ENCODE measurements at places on chromosomes 3 and 15.

GRCh38 chr3:15977598-15978232 is 179.9 kb upstream of the ANKRD28 start:
- DNase-seq, result no peak

DNA sequence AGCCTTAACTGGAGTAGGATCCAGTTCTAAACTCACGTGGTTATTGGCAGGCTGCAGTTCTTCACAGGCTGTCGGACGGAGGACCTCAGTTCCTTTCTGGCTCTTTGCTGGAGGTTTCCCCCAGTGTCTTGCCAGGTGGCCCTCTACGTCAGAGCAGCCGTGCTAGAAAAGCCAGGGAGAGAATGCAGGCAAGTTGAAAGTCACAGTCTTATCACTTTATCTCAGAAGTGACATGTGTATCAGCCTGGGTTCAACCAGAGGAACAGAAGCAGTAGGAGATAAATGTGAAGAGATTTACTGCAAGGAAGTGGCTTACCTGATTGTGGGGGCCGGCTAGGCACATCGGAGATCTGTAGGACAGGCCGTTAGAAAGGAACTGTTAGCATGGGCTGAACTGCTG is 125.3 kb upstream of the BNIP2 start:
- no peak for DNase-seq

DNA sequence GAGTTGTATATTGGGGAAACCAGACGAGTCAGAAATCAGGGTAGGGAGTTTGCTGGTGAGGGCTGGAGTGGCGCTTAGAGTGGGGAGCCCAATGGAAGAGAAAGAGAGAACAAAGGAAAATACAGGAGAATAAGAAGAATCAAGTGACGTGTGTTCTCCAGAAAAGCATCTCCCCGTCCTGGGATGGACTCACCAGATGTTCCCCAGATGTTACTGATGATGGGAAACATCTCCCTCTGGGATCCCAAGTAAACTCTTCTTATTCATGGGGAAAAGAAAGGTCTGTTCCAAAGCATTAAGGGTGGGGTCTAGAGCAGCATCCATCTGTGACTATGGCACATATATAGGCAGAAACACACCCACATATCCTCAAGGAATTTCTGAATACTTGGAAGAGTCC is 3.0 kb upstream of the CSRNP1 start:
- DNase-seq, result no peak

DNA sequence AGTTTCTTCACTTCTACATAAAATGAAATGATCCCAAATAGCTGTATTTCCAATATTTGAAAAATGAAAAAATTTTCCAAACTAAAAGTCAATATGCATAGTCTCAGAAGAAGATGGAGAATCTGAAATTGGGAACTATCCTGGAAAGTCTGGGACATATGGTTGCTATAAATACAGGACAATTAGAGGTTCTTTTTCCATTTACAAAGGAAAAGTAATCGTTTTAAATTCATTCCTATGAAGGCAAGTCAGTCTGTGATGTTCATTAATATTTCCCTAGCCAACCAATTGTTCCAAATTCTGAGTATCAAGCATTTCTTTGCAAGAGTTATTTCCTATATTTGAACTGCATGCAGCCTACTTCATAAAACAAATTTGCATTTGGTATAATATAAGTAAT is 102.2 kb downstream of the NEDD4 start:
- DNase-seq, result no peak

GRCh38 chr15:51121118-51121517 is 26.4 kb upstream of the TNFAIP8L3 start:
- peak; percentile 87 for DNase-seq

DNA sequence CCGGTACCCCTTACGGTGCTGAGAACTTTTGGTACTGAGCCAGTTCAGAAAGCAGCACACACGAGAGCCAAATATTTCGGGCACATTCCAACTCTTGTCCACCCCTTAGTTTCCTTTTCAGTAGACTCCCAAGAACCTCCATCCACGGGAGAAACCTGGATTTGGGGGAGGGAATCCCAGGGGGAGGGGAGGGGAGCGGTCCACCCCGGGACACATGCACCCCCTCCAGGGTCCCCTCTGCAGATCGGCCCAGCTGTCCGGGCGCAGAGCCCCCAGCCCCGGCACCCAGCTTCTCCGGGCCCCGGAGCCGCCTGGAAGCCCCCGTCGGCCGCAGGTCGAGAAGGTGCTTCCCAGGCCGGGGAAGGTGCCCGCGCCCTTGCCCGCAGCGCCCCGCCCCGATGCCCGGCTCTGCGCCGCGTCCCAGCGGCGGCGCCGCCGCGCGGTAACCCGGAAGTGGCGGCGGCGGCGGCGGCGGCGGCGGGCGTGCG is 455 bp upstream of the ABHD17C start:
- peak; percentile 40 for DNase-seq

DNA sequence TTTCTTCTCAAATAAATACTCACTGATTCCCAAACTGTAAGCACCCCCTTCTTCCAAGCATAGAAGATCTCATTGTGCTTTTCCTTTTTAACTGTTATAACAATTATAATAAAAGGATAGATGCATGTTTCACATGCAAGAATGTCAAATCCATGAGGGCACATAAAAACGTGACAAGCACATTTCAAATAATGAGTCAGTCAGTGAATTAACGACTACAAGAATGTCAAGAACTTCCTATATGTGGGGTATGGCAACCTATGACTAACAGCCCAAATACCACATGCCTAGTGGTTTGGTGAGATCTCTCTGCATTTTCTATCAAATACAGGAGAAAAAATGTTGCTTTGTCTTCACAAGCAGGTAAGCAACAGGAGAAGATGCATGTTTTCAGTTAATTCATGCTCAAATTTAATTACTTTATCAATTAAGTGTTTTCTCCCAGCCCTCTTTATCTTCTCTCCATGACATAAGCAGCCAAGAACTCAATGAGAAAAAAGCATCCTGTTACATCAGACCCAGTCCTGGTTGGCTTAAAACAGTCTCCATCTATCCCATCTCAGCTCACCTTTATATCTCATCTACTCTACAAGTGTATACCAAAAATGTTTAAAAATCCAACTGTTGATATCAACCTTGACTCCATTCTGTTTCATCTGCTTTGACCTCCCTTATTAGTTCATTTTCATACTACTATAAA is 181.5 kb upstream of the LMCD1 start:
- peak; percentile 95 for DNase-seq

DNA sequence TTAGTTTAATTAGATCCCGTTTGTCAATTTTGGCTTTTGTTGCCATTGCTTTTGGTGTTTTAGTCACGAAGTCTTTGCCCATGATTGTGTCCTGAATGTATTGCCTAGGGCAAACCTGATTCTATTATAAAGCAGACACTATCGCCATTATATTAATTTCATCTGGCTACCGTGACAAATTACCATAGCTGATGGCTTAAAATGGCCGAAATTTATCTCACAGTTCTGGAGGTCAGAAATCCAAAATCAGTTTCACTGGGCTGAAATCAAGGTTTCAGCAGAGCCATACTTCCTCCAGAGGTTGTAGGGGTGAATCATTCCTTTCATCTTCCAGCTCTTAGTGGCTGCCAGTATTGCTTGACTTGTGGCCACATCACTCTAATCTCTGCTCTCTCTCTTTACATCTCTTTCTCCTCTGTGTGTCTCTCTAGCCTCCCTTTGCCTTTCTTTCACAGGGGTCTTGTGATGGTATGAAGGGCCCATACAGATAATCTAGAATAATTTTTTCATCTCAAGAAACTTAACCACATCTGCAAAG is 31.7 kb upstream of the FRMD4B start:
- DNase-seq, result no peak

GRCh38 chr3:14241716-14242115 is 63.1 kb downstream of the LSM3 start:
- DNase-seq, result no peak

- no peak for DNase-seq
These were observed 10.7 kb upstream of the SLC22A13 start for GRCh38 chr3:38254872-38255271.

GRCh38 chr15:46502667-46503066 is 867.8 kb downstream of the SQOR start:
- DNase-seq, result no peak

DNA sequence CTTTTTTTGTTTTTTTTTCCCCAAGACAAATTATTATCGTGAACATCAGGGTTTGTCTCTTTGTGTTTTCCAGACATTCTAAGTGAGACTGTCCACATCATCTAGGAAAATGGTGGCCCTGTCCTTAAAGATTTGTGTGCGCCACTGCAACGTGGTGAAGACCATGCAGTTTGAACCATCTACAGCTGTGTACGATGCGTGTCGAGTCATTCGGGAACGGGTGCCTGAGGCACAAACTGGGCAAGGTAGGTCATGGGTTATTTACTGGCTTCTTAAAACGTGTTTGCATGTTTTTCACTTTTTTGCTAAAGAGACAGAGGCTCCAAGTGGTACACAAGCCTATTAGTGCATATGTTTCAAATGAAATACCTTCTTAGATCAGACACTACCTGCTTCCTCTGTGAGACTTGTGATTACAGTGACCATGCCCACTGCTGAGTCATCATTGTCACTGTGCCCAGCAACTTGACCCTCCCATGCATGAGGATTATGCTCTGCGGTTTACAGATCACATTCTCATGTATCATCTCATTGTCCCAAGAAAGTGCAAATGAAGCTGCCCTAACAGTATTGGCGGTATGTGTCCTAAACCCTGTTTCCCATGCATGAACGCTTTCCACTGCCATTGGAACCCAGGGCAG is 395.2 kb upstream of the TPM1 start:
- peak; percentile 62 for DNase-seq

DNA sequence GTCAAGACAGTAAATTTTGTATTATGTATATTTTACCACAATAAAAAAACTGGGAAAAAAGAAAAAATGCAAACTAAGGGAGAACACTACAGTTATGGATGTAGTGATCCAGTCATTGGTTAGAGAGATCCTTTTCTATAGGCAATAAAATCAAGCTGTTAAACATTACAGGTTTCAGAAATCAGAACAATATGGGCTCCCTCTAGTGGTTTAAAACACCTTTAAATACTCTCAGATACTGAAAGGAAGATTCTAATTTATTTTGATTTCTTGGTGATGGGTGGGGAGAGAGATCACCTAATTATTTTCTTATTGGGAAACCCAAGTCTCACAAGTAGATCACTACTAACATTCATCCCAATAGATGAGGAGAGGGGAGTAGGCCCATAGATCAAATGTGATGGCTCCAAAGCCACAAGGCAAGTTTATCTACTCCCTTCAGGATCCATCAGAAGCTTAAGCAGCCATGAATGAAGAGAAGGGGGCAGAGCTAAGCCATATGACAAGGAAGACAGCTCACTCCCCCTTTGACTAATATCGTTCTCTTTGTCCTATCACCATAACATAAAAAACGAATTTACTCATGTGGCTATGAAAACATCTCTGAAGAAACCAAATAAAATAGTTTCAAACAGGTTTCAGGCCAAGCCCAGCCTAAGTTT is 118.6 kb downstream of the ANO10 start:
- peak; percentile 32 for DNase-seq

GRCh38 chr3:155015776-155016436 is 64.2 kb upstream of the MME start:
- no peak for DNase-seq

DNA sequence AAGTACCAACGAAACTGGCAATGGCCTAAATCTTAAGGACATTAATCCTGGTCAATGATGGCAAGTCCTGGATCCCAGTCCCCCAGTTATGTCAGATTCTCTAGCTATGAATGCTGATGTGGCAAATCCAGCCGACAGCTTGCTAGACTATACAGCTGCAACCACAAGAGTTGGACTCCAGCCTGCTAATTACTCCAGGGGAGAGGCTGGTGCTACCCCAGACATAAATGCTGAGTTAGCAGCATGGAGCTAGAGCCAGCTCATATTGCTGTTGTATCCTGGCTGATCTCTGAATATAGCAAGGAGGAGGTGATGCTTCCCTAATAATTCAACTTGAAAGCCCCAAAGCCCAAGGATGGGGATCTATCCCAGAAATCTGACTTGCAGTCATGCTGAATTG is 207.1 kb downstream of the LRRN1 start:
- no peak for DNase-seq

GRCh38 chr15:78979456-78980320 is 34.8 kb upstream of the CTSH start:
- DNase-seq, result peak; percentile 74

GRCh38 chr3:72899349-72899765 is 11.5 kb downstream of the GXYLT2 start:
- no peak for DNase-seq

- no peak for DNase-seq
These were observed 40.2 kb downstream of the CLEC3B start for GRCh38 chr3:45066109-45066801.

DNA sequence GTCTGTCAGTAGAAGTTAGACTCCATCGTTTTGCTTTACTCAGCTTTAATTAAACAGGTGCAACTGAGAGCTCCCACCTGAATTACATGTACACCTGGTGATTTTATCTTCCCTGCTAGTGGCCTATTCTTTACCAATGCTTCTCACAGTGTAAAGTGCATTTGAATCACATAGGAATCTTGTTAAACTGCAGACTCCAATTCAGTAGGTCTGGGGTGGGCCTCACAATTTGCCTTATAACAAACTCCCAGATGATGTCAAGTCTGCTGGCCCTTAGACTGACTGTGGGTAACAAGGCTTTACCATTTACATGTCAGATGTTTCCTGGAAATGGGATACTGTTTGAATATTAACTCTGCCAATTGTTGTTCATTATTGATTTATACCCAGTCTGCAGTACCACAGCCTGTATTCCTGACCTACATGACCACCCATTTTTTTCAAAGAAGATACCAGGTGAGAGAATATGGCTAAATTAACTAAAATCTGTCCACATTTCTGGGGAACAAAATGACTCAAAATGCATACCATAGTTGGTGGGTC is 37.2 kb downstream of the CMSS1 start:
- no peak for DNase-seq

GRCh38 chr3:30180310-30181177 is 425.9 kb upstream of the TGFBR2 start:
- no peak for DNase-seq

- no peak for DNase-seq
These were observed 39.4 kb upstream of the MRPS22 start for GRCh38 chr3:139304383-139304782.

DNA sequence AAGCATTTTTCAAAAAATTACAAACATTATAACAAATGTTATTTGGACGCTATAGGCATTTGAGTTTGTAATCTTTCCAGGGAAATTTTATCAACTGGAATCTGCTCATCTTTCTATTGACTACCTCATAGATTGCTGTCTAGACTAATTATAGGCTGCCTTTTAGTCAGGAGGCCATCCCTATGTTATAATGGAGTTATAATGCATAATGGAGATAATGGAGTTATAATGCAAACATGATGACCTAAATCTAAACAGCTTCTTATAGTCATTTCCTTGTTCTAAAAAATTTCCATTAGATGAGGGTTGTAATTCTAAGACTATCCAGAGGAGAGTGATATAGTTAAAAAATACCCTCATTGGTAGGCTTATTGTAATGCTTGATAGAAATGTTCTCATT is 226.4 kb downstream of the SI start:
- DNase-seq, result no peak

GRCh38 chr3:103963599-103963998 is 1403.1 kb upstream of the ALCAM start:
- no peak for DNase-seq
